ENCODE measurements at places on chromosomes 7 and 10. TPM values are rescaled to one million over a fixed set of nuclear protein-coding genes. Genes with fewer than 3 reads are reported as not detected.
A peak's percentile ranks its signal among the peaks of the same experiment; 100 is the strongest.

GRCh38 chr10:99913831-99914235 is 95.9 kb downstream of the DNMBP start:
- H3K27me3 ChIP-seq: no peaks in the 10 kb centered on the region
- DNase-seq: no peak
- H3K4me1 ChIP-seq: peaks cover 4% of the 10 kb centered on the region
- no peak overlapping the region for H3K27ac ChIP-seq

DNA sequence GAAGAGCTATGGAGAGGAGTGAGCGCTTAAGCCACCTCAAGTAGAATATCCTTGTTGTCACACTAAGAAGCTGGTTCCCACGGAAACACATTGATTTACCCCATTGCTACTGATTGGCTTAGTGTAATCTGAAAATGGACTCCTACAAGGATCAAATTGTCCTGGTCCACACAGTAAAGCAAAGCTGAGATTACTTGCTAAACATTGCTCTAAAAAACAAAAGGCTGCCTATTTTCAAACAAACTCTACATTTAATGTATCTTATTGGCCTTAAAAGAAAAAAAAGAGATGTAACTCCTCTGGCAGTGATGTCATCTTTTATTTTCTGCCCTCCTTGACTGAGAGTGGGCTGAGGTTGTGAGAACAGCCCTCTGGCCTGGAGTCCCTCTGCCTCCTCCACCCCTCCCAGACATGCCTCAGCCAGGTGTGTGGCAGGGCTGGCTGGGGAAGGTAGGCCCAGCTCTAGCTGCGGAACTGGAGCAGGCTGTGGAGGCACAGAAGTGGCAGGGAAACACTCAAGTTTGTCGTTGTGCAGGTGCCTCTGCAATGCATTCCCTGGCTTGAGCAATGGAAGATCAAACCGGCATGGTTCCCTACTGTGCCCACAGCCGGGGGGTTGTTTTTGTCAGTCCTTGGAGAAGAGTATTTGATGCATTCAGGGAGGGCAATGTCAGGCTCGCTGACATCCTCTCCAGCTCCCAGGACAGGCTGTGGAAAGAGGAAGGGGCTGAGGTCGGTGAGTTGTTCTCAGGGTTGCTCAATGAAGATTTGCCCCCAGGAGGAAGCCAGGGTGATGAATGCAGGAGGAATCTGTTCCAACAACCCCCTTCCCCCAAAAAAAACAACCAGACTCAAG is 9.1 kb downstream of the KLF6 start:
- peak overlapping the region; percentile 79 for H3K4me3 ChIP-seq
- peak overlapping the region; percentile 100 for H3K27ac ChIP-seq
- H3K4me1 ChIP-seq: peaks cover 61% of the 10 kb centered on the region
- no peaks in the 10 kb centered on the region for H3K27me3 ChIP-seq
- H3K36me3 ChIP-seq: peaks cover 18% of the 10 kb centered on the region
- DNase-seq: no peak

DNA sequence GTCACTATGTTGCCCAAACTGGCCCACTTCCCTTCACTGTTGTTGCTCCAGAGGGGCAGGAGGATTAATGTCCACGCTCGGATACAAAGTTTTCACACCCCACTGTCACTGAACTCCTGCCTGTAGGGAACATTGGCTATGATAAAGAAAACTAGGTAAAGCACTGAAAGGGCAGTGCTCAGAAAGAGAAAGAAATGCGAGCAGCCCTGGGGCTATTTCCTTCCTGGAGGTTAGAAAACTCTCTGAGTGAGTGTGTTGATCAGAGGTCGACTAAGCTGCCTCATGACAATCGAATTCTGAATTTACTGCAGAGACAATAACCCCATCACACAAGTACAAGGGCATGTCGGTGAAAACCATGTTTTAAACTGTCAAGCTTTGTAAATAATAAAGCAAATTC is 227.2 kb upstream of the PITRM1 start:
- no peak overlapping the region for H3K27ac ChIP-seq
- no peak for DNase-seq
- peaks cover 3% of the 10 kb centered on the region for H3K4me1 ChIP-seq
- H3K36me3 ChIP-seq: no peaks in the 10 kb centered on the region

- H3K27me3 ChIP-seq: no peaks in the 10 kb centered on the region
- H3K36me3 ChIP-seq: peaks cover 3% of the 10 kb centered on the region
- peaks cover 4% of the 10 kb centered on the region for H3K4me1 ChIP-seq
Measured at GRCh38 chr7:223118-223800, 30.9 kb downstream of the FAM20C start.

GRCh38 chr7:117110480-117111315 is 157.4 kb downstream of the ST7 start:
- H3K27ac ChIP-seq: peak overlapping the region; percentile 91
- H3K36me3 ChIP-seq: peaks cover 2% of the 10 kb centered on the region
- DNase-seq: no peak
- H3K4me1 ChIP-seq: peaks cover 12% of the 10 kb centered on the region

DNA sequence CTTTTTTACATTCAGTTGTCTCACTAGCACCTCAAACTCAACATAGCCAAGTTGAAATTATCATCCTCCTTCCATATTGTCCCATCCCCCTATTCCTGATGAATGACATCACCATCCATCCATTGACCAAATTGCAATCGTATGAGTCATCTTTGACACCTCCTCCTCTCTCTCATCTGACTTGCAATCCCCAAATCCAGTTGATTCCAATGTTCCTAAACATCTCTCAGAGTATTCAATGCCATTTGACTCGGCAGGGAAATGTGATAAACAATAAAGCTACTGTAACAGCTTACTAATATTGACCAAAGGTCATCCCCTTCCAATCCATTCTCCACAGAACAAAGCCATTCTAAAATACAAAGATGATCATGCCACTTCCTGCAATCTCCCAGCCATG is 1047.8 kb downstream of the NRG3 start:
- no peaks in the 10 kb centered on the region for H3K4me1 ChIP-seq
- no peaks in the 10 kb centered on the region for H3K27me3 ChIP-seq
- H3K27ac ChIP-seq: no peak overlapping the region
- H3K36me3 ChIP-seq: no peaks in the 10 kb centered on the region

DNA sequence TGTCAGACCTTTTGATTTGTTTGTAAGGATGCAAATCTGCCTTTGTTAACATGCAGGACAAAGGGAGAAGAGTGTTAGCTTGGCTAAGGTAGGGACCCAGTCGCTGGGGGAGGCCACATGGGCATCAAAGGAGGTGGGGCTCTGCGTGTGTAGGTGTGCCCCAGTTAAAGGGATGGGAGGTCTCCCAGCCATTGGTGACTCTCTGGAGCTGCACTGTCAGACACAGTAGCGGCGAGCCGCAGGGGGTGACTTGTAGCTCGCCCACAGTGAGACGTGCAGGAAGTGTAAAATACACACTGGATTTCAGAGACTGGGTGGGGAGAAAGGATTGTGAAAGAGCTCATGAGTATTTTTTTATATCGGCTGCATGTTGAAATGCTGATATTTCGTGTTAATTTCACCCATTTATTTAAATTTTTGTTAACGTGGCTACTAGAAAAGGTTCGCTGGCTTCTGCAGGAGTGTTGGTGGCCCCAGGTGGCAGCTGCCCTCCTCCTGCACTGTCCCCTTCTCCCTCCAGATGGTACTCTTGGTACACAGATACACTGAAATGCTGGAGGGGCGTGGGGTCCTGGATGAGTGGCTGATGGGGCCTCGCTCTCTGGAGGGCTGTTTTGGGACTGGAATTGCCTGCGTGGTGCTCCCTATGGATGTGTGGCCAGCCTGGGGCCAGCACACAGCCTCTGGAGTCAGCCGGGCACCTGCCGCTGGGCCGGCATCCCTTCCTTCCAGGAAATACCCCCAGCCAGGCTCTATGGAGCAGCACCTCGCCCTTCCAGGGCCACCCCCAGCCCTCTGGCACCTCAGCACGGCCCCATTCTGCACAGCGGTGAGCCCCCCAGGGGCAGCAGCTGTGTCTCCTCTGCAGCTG is 59.2 kb downstream of the LHPP start:
- no peak for DNase-seq
- H3K4me1 ChIP-seq: peaks cover 3% of the 10 kb centered on the region
- no peaks in the 10 kb centered on the region for H3K36me3 ChIP-seq
- no peaks in the 10 kb centered on the region for H3K27me3 ChIP-seq
- H3K27ac ChIP-seq: no peak overlapping the region

DNA sequence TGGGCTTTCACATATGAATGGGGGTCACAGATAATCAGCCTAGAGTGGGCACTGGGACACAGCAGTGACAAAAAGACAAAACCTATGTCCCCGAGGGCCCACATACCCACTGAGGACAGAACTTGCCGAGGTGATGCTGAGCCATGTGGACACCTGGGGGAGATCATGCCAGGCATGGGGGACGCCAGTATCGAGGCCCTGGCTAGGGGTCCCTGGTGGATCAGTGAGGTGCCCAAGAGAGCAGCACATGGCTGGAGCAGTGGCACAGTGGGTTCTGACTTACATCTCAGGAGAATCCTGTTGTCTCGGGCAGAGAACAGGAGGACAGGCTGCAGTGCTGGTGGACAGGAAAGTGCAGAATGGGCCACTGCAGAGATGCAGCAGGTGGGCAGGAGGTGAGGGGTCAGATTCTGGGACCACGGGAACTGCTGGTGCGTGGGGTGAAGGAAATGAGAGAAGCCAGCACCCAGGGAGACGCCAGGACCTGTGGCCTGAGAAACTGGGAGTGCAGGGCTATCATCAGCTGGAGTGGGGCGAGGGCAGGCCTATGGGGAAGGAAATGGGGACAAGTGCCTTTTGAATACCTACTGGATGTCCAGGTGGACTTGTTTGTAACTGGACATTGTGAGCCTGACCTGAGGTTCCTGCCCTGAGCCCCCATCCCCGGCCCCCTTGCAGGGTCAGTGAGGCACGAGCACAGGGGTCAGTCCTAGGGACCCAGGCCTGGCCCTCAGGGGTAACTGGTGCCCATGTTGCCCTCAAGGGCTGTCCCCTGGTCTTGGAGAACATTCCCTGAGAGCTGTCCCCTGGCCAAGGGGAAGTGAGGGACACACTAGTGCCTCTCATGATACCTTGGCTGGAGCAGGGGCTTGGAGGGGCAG is 91.2 kb upstream of the RET start:
- no peak for DNase-seq
- H3K4me1 ChIP-seq: peaks cover 6% of the 10 kb centered on the region
- H3K27ac ChIP-seq: no peak overlapping the region
- H3K36me3 ChIP-seq: peaks cover 2% of the 10 kb centered on the region

DNA sequence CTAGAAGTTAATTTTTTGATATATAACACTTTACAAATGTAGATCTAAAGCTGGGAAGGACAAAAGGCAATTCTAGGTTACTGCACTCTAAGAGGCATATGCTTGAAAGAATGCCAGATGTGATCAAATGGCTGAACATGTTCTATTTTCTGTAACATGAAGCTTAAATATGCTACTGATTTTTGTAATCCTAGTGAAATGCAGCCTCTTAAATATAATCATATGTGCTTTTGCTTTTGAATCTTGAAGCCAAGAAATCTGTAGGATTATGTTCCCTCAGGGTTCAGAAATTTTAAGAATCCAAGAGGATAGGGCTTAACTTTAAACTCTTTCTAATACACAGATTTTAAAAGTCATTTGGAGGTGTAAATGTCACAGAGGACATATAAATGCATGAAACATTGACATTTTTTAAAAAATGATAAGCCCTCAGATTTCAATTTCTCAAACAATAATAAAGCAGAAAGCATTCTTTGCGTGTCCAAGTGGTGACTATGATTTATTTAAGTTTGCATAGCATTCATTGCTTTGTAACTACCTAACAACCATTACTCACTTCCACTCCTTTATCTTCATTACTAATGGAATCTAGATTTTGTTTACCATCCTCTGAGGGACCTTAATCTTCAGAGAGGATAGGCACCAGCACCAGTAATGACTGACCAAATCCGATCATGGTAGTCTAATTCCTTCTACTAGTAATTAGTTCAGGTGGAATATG is 170.4 kb downstream of the MAGI2 start:
- H3K4me3 ChIP-seq: no peak overlapping the region
- H3K36me3 ChIP-seq: no peaks in the 10 kb centered on the region
- DNase-seq: no peak
- no peaks in the 10 kb centered on the region for H3K4me1 ChIP-seq
- no peak overlapping the region for H3K27ac ChIP-seq
- H3K27me3 ChIP-seq: no peaks in the 10 kb centered on the region

DNA sequence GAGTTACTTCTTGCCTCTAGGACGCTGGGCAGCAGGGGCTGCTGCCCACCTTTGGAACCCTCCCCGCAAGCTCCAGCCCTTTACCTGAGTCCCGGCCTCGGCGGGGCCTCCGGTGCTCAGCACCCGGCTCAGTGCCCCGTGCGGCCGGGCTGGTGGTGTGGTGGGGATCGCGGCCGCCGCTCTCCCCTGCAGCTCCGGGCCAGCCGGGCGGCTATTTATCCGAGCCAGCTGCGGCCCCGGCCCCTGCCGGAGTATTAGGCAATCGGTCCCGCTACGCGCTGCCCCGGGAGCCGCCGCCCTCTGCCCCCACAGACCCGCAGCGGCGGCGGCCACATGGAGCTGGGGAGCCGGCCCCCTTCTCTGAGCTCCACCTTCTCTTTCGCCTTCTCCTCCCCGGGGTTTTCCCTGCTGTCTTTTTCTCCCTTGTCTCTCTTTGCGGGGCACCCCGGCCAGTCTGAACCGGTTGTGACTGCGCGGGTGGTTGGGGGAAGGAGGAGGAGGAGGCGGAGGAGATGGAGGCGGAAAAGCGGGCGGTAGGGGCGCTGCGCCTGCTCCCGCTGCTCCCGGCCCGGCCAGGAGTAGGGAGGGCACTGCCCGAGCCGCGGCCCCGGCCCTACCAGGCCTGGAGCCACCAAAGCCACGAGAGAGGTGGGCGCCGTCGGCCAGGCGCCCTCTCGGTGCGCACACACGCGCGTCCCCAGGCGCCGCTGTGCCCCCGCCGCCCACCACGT is at the start of gene SLC16A9:
Gene SLC16A9, minus strand, starts transcription at position 456 of the 731 bp plus-strand sequence. CDS start 25,559 bp downstream, outside the sequence.
- peak; percentile 6 for DNase-seq
- H3K36me3 ChIP-seq: peaks cover 3% of the 10 kb centered on the region
- H3K27ac ChIP-seq: no peak within 1 kb of the TSS
- H3K27me3 ChIP-seq: peaks cover 72% of the 10 kb centered on the region
- peaks cover 4% of the 10 kb centered on the region for H3K4me1 ChIP-seq

DNA sequence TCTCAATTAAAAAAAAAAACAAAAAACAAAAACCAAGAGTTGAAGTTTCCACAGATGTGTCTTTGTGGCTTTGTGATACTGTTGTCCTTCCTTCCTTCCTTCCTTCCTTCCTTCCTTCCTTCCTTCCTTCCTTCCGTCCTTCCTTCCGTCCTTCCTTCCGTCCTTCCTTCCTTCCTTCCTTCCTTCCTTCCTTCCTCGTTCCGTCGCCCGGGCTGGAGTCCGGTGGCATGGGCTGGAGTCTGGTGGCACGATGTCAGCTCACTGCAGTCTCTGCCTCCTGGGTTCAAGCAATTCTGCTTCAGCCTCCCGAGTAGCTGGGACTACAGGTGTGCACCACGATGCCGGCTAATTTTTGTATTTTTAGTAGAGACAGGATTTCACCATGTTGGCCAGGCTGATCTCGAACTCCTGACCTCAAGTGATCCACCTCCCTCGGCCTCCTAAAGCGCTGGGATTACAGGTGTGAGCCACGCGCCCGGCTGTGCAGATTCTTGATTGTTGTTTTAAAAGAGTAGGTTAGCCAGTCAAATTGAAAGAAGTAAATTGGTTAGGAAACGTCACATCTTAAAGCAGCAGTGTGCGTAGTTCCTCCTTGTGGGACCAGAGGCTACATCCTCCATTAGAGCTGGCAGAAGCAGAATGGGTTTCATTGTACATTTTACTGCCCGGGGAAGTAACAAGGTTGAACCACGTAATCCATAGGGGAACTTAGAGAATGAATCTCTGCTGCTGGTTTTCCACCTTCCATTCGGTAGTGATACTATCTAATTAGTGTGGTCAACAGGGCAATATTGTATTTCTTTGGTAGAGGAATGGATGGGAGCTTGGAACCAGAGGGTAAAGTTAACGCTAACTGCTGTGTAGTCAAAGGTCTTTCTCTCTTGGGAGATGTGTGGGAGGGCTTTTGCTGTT is 20.6 kb downstream of the DNAJB6 start:
- H3K36me3 ChIP-seq: peaks cover 3% of the 10 kb centered on the region
- peak overlapping the region; percentile 86 for H3K27ac ChIP-seq
- DNase-seq: no peak

NXPH1 gene
- total RNA-seq: not detected

ITIH2 gene
- total RNA-seq: not detected

All from T-helper 17 cell (primary cell).